ENCODE measurements at places on chromosomes 12 and 14.

DNA sequence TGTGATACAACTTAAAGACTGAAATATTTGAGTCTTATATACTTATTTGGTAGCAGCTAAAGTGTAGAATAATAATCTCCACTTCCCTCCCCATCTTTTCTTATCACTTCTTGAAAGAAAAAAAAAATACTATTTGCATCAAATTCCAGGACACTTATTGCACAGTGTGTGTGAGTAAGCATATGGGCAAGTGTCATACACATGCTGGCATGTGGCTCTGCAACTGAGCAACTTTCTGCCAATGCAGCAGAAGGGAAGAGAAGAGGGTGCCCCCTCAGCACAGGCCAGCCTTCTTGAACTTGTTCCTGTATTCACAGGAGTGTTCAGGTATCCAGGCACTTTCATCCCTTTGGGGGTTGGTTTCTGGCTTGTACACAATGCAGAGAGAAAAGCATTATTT is 145.8 kb downstream of the CPNE8 start:
- no peak for DNase-seq

- DNase-seq = no peak
Observed at GRCh38 chr14:61498303-61498702, 176.9 kb downstream of the PRKCH start.

- DNase-seq = no peak
Observed at GRCh38 chr12:13588574-13588973, 392.0 kb downstream of the EMP1 start.

DNA sequence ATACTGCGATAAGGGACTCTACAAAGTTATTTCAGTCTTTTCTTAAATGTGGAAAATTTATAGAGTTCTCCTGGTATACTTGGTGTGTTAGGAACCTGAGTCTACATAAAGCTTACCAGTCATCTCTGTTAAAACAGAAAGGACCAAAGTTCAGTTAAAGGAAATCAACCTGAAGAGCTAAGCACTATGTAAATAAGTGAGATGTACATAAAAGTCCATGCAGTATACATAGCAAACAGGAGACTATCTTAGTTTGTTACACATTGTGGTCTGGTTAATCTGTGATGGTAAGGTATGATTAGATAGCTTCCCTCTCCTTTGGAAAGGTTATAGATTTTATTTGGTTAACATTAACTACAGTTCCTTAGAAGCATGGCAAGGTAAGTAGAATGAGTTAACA is 75.9 kb downstream of the ATP2B1 start:
- no peak for DNase-seq

- no peak for DNase-seq
Observed at GRCh38 chr14:22666203-22666893, 22.2 kb upstream of the OR6J1 start.

DNA sequence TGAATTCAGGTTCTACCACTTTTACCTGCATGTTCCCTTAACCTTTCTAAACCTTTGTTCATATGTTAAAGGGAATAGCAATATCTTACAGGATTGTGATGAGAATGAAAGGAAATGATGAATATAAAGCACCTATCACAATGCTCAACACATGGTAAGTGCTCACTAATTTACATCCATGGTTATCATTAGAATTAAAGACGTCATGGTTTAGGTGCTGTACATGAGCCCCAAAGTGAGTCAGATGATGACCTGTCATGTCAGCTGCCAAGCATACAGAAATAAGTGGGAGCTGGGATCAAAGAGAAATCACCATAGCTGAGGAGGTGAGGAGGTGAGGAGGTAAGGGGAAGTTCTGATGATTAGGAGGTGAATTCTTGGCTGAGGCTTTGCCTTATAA is 135.9 kb upstream of the ATP2B1 start:
- DNase-seq = no peak

DNA sequence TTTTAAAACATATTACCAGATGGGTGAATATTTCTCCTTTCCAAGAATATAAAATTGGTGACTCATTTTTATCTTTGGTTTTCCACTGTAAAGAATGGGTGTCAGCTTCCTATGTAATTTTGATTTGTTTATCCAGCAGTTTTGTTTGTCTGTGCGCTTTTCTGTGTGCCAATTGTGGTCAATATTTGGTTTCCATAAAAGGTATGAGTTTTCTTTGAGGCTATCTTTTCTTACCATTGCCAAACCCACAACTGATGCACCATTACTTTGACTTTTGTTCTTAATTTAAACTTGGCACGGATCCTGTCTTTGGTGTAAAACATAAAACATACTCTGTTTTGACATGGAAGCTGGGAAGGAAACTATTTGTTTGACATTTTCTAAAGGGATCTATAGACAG is 78.8 kb upstream of the NAV3 start:
- DNase-seq = no peak

- DNase-seq = peak; percentile 80
Observed at GRCh38 chr12:54417712-54418440, 1.2 kb downstream of the ITGA5 start.

DNA sequence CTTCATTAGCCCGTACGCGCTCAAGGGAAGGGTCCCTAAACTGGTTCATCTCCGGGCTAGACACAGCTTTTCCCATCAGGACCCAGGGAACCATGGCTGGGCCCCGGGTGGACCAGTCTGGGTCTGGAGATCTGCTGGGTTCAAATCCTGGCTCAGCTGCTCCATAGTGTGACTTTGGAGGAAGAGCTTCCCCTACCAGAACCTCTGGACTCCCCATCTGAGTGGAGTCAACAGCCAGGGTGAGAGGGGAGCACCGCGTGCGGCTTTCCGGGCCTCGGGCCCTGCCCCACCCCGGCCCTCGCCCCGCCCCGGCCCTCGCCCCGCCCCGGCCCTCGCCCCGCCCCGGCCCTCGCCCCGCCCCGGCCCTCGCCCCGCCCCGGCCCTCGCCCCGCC is 41.2 kb downstream of the BEGAIN start:
- DNase-seq = peak; percentile 79

DNA sequence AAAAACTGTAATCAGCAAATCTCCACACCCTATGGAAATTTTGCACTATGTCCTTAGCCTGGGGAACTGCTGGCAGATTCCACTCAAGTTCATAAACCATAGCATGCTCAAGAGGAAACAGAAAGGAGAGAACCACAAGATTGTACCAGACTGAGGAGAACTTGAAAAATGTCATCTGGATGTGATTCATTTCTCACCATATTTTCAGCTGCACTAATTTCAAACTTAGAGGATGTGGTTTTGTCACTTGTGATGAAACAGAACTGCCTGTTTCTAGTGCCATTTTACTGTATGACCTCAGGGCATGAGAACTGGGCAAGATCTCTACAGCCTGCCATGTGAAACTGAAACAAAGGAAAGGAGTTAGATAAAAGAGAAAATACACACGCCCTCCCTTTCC is 1493.1 kb upstream of the FLRT2 start:
- DNase-seq = no peak

GRCh38 chr14:69673104-69673503 is 61.7 kb downstream of the SUSD6 start:
- no peak for DNase-seq

DNA sequence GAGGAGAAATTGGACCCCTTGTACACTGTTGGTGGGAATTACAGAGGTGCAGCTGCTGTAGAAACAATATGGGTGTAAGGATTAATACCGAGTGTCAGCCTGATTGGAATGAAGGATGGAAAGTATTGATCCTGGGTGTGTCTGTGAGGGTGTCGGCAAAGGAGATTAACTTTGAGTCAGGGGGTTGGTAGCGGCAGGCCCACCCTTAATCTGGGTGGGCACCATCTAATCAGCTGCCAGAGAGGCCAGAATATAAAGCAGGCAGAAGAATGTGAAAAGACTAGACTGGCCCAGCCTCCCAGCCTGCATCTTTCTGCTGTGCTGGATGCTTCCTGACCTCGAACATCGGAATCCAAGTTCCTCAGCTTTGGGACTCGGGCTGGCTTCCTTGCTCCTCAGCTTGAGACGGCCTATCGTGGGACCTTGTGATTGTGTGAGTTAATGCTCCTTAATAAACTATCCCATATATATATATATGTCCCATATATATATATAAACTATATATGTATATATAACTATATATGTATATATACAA is 38.4 kb upstream of the PPP2R5C start:
- DNase-seq = no peak

DNA sequence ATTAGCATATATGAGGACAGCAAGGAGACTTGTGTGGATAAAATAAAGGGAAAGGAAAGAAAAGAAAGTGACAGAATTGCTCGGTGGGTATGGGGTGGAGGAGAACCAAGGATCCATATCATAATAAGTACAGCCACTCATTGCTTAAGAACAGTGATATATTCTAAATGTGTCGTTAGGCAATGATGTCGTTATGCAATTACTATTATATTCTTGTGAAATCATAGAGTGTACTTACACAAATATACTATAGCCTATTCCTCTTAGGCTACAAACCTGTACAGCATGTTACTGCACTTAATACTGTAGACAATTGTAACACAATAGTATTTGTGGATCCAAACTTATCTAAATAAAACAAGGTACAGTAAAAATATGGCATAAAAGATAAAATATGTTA is 271.1 kb downstream of the CCER1 start:
- DNase-seq = no peak

GRCh38 chr14:103854017-103854808 is 6.8 kb upstream of the PPP1R13B start:
- DNase-seq = no peak

DNA sequence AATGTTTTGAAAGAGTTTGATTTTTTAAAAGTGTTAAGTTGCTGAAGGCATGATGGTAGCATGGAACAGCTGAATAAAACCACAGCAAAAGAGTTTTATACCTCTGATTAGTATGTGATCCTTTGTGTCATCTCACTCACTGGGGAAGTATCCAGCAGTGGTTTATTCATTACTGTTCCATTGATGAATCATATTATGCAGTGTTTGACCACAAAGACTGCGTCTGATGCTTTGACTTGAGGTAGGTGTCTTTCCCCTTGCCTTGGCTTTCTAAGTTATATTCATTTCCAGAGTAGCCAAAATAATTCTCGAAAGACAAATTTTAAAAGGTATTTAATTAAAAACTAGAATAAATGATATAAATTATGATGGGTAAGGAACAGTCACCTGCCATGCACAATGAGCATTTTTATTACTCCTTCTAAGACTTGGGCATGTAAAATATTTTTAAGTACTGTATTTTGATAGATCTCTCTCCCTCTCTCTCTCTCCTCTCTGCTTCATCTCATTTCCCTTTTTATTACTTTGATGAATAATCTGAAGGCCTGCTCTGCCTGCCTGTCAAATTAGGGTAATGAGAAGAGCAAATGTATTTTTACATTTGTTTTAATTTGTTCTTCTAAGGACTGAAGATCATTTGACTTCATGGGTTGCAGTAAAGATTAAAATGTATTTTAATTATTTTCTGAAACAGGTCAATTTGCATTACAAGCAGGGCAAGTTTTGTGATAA is 164.9 kb downstream of the NAV3 start:
- DNase-seq = no peak

GRCh38 chr14:102278631-102278935 is 26.4 kb downstream of the MOK start:
- DNase-seq = no peak

DNA sequence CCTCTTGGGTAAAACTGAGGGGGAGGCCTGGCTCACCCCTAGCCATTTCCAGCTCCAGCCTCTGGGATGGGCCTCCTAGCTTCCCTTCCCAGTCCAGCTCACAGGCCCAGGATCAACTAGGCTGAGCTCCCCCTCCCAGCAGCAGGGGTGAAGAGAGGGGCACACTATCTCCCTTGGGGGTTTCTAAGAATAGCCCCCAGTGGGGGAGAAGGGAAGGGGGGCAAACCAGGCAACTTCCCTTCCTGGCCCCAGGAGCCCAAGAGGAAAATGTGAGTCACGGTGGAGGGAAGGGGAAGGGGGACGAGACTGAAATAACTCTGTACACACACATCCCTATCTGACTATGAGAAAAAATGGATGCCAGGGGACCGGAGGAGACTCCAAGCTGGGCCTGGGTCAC is 9.0 kb downstream of the ADCY6 start:
- peak; percentile 84 for DNase-seq

- DNase-seq = no peak
Observed at GRCh38 chr12:121849665-121850064, 9.0 kb downstream of the HPD start.

DNA sequence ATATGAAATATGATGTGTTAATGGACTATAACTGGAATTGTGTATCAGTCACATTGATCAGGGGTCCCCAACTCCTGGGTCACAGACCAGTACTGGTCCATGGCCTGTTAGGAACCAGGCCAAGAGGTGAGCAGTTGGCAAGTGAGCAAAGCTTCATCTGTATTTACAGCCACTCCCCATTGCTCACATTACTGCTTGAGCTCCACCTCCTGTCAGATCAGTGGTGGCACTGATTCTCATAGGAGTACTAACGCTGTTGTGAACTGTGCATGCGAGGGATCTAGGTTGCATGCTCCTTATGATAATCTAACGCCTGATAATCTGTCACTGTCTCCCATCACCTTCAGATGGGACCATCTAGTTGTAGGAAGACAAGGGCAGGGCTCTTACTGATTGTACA is 72.3 kb downstream of the CDK17 start:
- no peak for DNase-seq

- peak; percentile 85 for DNase-seq
Observed at GRCh38 chr14:73741386-73741875, 27.2 kb upstream of the PNMA1 start.

DNA sequence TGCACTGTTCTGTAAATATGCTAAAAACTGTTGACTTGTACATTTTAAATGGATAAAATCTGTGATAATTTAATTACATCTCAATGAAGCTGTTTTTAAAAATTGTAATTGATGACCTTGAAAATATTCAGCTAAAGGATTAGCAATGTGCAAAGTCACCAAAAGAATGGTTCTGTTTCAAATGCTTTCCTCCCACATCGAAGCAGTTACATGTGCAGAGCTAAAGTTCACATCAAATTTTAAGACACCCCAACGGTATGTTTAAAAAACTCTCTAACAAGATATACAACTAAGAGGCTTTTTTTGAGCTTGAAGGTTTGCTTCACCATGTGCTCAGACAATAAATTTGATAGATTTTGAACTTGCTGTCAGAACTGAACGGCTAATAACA is 114.6 kb upstream of the KRAS start:
- no peak for DNase-seq

DNA sequence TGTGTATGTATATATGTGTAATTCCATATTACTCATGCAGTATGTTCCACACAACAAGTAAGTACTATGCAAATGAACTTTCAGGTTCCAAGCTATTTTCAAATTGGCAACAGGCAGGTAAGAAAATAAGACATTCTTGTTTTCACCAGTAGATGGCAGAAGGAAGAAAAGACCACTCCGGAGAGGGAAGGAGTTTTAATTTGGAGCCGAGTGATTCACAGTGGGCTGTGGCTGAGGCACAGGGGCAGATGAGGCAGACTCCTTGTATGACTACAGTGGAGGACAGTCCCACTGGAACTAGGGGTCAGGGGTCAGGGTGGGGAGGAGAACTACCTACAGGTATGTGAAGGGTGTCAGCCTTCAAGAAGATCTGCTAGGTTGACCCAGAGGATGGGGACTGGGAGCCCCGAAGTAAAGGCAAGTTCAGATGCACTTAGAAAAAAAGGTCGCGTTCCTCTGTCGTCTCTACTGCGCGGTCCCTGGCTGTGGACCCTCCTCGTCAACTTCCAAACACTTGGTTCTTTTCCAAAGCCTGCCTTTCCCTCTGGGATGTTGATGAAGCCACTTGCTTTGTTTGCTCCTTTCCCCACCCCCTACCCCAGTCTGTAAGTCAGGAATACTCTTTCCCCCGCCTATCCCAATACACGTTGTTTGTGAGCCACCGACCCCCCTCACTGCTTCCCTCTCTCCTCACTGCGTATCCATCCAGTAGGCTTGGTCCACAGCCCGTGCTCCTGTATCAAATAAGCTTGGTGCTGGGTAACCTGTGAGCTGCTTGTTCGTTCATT is 24.1 kb downstream of the DDX47 start:
- DNase-seq = peak; percentile 64
